ENCODE measurements at places on chromosomes 1 and 21.

- no peak for DNase-seq
Observed at GRCh38 chr1:220341126-220341525, 68.9 kb upstream of the RAB3GAP2 start.

GRCh38 chr1:41927118-41927517, 8.4 kb upstream of the HIVEP3 start:
- DNase-seq = no peak

GRCh38 chr1:190226006-190226405, 251.7 kb downstream of the BRINP3 start:
- no peak for DNase-seq

DNA sequence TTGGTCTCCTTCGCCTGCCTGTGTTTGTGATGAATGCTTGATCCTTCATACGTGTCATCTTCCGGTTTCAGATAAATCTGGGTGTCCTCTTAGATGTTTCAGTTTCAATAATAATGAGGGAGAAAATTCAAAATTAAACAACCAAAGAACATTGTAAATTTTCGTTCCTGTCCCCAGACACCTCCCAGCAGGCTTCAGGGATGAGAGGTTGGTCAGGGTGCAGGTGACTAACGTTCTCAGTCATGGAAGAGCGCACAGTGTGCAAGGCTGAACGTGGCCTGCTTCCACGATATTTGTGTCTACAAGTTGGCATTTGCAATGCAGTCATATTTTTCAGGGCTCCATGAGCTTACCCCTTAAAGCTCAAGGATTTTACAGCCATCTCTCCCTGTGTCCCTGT, 147.1 kb upstream of the ARHGEF16 start:
- DNase-seq = no peak

GRCh38 chr1:94036730-94037129, 84.2 kb downstream of the ABCA4 start:
- no peak for DNase-seq

- DNase-seq = no peak
Observed at GRCh38 chr1:47976267-47976666, 20.9 kb downstream of the TRABD2B start.

GRCh38 chr1:117616356-117616755, 10.5 kb downstream of the TENT5C start:
- DNase-seq = no peak

DNA sequence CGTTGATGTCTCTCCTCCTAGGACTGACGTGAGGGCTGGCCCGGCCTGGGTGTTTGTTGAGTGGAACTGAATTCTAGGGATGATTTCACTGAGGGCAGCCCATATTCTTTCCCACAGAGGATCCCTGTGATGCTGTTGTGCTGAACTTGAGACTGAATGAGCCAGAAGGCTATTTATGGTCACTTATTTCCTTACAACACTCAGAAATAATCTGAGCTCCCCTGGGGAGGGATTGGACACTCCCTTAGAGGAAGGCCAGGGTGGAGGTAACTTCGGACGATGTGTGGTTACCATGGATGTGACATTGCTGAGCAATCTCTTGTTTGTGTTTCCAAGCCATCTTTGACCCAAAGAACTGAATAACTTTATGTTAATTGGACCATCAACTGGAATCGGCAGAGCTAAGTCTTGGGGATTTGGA, 5.1 kb upstream of the TMCO4 start:
- no peak for DNase-seq

DNA sequence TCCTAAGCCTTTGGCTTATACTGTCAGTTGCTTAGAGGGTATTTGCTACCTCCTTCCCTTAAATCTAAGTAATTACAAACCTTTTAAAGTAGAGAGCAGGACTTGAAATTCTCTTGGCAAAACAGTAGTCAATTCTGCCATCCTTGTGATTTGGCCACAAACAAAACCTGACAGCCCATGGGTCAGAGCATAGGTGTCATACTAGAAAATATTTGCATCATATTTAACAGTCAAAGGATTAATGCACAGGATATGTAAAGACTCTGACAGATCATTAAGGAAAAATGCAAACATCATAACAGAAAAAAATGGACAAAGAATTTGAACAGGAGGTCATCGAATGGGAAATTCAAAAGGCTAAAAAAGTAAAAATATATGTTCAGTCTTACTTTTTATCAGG, 50.5 kb downstream of the ZFYVE9 start:
- DNase-seq = no peak

- DNase-seq = no peak
Observed at GRCh38 chr1:94154989-94155388, 34.0 kb upstream of the ABCA4 start.

GRCh38 chr1:33143176-33143575, 38.7 kb downstream of the TRIM62 start:
- DNase-seq = no peak

GRCh38 chr1:162976628-162977027, 92.5 kb upstream of the RGS4 start:
- no peak for DNase-seq

DNA sequence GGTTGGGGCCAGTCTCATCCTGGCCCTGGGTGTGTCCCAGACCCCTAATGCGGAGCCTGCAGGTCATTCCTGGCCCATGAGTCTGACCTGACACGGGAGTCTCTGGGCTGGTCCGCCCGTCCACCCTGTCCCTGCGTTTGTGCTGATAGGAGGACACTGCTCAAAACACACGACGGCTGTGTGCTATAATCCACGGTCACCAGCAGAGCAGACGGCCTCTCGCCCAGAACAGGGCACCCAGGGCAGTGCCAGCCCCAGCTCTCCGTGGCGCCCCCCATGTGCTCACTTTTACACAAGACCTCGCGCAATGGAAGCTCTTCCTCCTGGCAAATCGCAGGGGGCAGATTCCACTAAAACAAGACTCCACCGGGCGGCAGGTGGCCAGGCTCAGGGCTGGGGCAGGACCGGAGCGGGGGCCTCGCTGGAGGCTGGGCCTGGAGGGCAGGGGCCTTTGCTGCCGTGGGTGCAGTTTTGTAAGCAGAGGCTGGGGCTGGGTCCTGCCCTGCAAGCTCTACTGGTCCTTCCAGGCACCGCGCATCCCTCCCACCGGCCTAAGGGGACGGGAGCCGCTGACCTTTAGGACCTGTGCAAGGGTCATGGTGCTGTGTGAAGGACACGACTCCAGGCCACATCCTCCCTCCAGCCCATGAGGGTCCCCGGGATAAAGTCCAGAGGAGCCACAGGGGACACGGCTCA, 10.6 kb upstream of the SLC19A1 start:
- DNase-seq = no peak

GRCh38 chr1:161073474-161074121, 3.9 kb upstream of the ARHGAP30 start:
- DNase-seq = peak; percentile 26

GRCh38 chr1:5971471-5972197, 20.6 kb downstream of the NPHP4 start:
- no peak for DNase-seq

DNA sequence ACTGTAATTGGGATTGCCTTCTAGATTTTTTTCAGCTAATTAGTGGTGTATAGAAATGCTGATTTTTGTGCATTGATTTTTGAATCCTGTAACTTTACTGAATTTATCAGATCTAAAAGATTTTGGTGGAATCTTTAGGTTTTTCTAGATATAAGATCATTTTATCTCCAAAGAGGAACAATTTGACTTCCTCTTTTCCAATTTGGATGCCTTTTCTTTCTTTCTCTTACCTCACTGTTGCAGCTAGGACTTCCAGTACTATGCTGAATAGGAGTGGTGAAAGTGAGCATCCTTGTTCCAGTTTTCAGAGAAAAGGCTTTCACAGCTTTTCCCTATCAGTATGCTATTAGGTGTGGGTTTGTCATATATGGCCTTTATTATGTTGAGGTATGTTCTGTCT, 53.6 kb downstream of the TESK2 start:
- DNase-seq = no peak

DNA sequence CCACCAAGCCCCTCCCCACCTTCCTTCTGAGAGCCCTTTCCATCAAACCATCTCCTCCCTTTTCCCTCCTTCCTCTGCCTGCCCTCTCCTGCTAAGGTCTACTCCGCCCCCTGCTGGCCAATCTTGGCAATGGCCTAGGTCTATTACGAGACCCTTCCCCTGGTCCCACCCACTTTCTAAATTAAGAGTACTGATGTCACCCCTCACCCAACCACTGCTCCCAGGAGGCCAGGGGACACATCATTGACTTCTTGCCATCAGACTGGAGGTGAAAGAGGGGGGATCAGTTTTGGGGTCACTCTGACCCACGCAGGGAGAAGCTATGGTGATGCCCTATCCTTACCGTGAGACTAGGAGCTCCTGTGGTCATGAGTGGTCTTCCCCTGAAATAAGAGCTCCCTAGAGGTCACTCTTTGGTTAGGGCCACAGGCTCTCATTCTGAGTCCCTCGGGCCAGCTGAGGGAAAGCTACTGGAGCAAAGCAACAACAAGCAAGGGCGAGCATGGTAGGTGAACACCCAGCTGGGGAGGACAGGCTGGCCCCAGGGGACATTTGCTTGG, 34.6 kb upstream of the S100A7 start:
- DNase-seq = peak; percentile 70

GRCh38 chr1:198156111-198156744, 570 bp upstream of the NEK7 start:
- DNase-seq = peak; percentile 96

GRCh38 chr1:218850367-218850766, 323.3 kb upstream of the LYPLAL1 start:
- DNase-seq = no peak

- DNase-seq = no peak
Observed at GRCh38 chr21:42836402-42836666, 43.0 kb downstream of the WDR4 start.

- DNase-seq = no peak
Observed at GRCh38 chr1:28680151-28680550, 11.6 kb downstream of the GMEB1 start.

DNA sequence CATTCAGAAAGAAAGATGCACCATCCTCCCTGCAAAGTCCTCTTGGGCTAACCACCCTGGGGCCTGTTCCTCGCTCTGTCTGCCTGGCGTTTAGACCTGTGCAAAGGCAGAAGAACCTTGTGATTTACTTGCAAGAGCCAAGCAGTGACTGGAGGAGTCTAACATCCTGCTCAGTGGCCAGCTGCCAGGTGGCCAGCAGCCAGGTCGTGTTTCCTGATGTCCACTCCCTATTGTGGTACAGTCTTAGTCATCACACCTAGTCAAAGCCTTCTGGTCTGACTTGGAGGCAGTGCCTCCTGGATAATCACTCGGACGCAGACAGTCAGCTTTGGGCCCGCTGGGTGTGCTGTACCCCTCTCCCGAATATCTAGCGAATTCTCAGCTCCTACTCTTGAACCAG, 118.1 kb downstream of the PGBD5 start:
- no peak for DNase-seq

DNA sequence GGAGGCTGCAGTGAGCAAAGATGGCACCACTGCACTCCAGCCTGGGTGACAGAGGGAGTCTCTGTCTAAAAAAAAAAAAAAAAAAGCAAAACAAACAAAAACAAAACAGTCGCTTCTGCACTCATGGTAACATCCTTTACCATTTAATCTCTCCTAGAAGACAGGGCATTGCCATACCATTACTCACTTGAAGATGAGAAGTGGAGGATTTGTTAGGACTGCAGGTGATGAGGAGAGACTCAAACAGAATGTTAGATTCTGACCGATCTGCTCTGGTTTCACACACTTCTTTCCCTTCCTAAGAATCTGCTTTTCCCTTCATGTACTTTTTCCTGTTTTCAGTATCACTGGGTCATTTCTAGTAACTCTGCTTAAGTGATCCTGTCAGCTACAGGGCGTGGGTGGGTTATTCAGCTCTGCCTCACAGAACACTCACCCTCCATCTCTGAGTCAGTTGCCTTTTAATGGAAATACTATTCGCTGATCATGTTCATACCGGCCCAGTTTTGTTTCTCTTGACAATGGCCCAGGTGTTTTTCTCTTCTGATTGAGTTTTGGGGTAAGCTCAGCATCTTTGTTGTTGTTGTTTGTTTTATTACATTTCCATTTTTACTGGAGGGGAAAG, 148.0 kb upstream of the ERG start:
- no peak for DNase-seq

DNA sequence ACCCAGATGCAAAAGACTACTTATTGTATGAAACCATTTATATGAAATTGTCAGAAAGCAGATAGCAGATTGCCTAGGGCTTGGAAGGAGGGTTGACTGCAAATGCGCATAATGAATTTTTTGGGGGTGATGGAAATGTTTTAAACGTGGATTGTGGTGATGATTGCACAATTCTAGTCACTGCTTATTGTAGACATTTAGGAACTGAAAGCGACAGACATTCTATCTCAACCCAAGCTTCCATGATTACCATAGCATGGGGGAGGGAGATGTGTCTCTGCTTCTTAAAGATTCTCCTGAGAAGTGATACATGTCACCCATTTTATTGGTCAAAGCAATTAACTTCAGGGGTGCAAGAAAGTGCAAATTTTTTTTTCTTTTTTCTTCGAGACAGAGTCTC, 2.8 kb upstream of the MTF2 start:
- DNase-seq = peak; percentile 21

DNA sequence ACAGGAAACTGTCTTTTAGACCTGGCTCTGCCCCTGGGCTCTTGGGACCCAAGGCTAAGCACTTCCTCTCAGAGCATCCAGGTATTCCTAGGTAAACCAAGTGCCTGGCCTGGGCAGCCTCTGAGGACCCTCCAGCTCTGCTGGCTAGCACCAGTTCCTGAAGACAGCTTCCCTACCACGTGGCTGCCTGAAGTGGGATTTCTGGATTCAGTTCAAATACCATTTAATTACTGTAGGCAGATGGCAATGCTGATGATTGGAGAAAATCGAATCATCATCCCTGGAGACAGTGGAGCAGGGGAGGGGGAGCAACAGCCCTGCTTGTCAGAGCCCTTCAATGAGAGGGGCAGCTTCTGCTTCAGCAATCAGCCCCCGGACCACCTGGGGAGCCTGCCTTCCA, 11.9 kb downstream of the KIF21B start:
- DNase-seq = no peak

GRCh38 chr1:20487236-20487590, 1.2 kb upstream of the CAMK2N1 start:
- DNase-seq = no peak

DNA sequence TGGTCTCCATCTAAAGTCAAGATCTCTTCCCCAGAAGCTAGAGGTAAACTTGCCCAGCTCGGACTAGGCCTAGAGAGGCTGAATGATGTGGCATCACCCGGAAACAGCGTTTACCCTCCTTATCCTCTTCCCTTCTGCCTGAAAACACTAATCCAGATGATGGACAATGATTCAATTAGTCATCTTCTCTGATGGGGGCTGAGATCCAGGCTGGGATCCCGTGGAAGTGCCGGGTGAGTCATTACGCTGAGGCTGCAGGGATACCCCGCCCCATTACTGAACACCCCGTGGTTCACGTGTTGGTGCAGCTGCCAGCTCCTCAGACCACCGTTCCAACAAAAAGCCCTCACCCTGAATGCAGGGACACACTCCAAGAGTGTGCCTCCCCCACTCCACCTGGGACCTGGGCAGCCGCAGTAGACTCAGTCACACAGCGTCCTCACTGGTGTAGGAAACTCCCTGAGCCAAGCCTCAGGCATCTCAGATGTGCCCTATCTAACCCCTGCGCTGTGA, 2.0 kb downstream of the S100A6 start:
- DNase-seq = no peak

Measured in common myeloid progenitor, CD34-positive (primary cell).